Fibroblast of villous mesenchyme (primary cell): ENCODE measurements at places on chromosomes 5 and 9. TPM values are rescaled to one million over a fixed set of nuclear protein-coding genes. Genes with fewer than 3 reads are reported as not detected.

DNA sequence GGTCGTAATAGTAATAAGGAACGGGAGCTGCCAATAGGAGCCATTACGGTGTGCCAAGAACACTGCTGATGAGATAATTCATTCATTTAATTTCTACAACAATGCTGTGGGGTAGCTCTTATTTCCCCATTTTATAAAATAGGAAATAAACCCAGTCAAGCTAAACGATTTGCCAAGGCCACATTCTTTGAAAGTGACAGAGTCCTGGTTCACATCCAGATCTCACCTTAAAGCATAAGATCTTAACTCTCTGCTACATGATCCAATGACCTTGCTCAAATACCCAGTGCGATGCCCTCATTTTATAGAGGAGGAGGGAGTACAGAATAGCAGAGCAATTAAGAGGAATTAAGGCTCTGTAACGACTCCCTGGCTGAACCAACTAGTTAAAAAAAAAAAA is 5.0 kb downstream of the PDE6A start:
- no peak for DNase-seq

DNA sequence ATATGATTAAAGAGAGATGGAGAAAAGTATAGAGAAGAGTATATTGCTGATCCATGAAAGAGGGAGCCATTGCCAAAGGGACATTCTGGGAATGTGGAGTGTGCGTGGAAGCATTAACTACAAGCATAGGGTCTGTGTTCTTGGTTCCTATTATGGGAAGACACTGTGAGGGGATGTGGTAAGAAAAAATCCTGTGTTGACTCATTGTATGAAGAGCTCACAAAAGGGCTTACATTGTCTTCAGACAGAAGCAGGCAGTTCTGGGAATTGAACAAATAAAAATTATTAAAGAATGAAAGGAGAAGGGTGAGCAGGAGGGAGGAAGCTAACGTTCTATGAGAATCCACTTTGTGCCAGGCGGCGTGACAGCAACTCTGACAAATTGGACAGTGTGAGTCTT is 250.4 kb upstream of the CHD1 start:
- DNase-seq: no peak

GRCh38 chr9:94867281-94867841 is 140.9 kb downstream of the AOPEP start:
- DNase-seq: peak; percentile 96

GRCh38 chr5:178186427-178186826 is 744 bp downstream of the GMCL2 start:
- DNase-seq: no peak

DNA sequence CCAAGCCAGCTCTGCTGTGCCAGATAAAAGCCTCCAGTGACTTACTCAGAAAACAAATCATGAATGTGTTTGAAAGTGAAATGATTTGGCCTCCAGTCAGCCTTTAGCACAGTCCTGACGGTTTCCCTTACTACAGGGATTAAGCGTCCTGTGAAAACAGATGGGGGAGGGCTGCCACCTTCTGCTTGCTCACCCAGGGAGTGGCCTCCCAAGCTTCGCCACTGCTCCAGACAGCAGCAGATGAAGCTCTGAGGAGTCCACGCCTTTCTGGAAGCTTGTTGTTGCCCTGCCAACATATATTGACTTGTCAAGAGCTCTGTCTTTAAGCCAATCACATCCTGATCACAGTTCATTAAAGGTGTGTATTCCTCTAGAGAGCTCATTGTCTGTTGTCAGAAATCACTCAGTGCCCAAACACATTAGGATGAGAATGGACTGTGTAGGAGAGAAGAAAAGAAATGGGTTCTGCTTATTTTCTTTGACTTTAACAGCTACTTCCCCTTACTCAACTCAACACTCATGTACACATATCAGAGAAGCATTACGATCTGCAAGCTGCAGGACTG is 4.9 kb upstream of the FYB1 start:
- peak; percentile 64 for DNase-seq

DNA sequence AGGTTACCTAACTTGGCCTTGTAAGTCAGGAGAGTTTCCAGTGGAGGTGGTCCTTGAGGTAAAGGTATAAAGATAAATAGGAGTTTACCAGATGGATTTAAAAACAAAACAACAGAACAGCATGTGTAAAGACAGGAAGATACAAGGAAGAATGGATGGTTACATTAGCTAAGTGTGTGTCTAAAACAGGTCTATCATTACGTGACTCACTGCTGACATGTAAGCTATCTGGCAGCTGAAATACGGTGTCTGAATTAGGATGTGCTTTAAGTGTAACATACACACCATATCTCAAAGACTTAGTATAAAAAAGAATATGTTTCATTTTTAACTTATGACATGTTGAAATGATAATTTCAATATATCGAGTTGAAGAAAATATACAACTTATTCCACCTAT is 405.1 kb upstream of the ADAMTSL1 start:
- DNase-seq: no peak

PDGFRB gene
- total RNA-seq: 341 TPM in 2 replicates

DNA sequence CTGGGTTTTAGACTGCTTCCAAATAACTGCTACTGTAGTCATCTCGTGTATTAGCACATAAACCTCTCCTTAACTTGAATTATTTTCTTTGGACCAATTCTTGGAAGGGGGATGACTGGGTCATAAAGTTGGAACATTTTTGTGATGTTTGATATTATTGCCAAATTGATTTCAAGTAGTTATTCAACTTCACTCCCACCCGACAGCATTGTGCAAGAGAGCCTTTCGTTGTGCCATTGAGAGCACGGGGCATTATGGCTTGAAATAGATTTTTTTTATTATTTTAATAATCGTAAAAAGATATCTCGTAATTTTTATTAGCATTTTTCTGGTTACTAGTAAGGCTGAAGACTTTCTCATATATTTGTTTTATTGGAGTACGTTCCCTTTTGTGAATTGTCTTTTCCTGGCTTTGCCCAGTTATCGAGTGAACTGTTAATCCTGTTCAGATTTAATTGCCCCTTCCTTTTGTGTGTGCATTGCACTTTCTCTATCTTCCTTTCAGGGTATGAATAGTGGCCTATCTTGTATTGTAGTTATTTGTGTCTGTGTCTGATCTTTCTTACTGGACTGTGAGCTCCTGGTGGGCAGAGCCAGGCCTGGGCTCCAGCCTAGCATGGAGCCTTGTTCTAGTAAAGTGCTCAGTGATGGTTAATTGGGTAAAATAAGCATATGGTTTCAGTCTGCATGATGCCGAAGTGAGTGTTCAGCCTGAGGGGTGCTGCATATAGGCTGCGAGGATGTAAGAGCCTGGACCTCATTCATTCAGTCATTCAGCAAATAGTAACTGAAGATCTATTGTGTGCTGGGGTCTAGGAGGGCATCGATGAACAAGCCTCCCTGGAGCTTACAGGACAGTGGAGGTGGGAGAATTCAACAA is 93.5 kb upstream of the SHB start:
- DNase-seq: peak; percentile 12

FAM153A gene
- not detected in 2 replicates for total RNA-seq

OTP gene
- not detected in 2 replicates for total RNA-seq

GRCh38 chr5:18305288-18305924 is 671.1 kb downstream of the TAF11L14 start:
- DNase-seq: peak; percentile 48

- DNase-seq: peak; percentile 12
These were observed 328.1 kb downstream of the HINT1 start for GRCh38 chr5:130836729-130837649.

- no peak for DNase-seq
These were observed 722 bp upstream of the DCP2 start for GRCh38 chr5:112975721-112976431.

PCA3 gene
- total RNA-seq: under 0.01 TPM in 1 of 2 replicates, not detected in the other

- no peak for DNase-seq
These were observed 24.4 kb upstream of the RGMB start for GRCh38 chr5:98749046-98749445.

NFX1 gene
- 24.2 and 26.7 TPM in 2 replicates for total RNA-seq

PSAT1 gene
- 106 and 158 TPM in 2 replicates for total RNA-seq
